Activated B cell treated with CpG ODN at 0.5 μM for 24 hours (primary cell): ENCODE measurements at places on chromosomes 5 and 9. TPM values are rescaled to one million over a fixed set of nuclear protein-coding genes. Genes with fewer than 3 reads are reported as not detected.

Gene MEIKIN
- total RNA-seq: not detected in 2 replicates

Gene ADAMTS16
- total RNA-seq: not detected in 2 replicates

DNA sequence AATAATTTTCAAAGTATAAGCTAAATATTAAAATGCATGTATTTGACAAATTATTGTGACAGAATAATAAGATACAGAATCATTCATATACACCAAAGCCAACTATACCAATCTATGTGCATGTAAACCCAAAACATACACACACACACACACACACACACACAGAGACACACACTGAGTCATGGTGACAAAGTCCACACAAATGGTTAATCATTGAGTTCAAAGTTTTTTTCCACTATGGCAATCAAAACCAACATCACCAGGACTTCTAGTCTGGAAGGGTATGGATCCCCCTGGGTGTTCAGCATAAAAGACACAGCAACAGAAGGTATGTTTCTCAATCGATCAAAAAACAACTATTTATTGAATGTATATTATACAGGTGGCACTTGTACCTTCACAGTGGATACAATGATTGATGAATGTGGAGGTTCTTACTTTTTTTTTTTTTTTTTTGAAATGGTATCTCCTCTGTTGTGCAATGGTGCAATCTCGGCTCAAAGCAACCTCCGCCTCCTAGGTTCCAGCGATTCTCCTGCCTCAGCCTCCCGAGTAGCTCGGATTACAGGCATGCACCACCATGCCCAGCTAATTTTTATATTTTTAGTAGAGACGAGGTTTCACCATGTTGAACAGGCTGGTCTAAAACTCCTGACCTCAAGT, 137.0 kb downstream of the PDE4D start:
- DNase-seq: no peak
- H3K27me3 ChIP-seq: no peaks in the 10 kb centered on the region
- H3K4me3 ChIP-seq: no peak overlapping the region
- no peaks in the 10 kb centered on the region for H3K36me3 ChIP-seq
- no peak overlapping the region for H3K27ac ChIP-seq
- peaks cover 16% of the 10 kb centered on the region for H3K4me1 ChIP-seq

- no peaks in the 10 kb centered on the region for H3K27me3 ChIP-seq
- no peaks in the 10 kb centered on the region for H3K36me3 ChIP-seq
- peak overlapping the region; percentile 54 for H3K27ac ChIP-seq
- no peak for DNase-seq
- peak overlapping the region; percentile 42 for H3K4me3 ChIP-seq
Measured at GRCh38 chr9:81113453-81114124, 575.8 kb downstream of the TLE1 start.

DNA sequence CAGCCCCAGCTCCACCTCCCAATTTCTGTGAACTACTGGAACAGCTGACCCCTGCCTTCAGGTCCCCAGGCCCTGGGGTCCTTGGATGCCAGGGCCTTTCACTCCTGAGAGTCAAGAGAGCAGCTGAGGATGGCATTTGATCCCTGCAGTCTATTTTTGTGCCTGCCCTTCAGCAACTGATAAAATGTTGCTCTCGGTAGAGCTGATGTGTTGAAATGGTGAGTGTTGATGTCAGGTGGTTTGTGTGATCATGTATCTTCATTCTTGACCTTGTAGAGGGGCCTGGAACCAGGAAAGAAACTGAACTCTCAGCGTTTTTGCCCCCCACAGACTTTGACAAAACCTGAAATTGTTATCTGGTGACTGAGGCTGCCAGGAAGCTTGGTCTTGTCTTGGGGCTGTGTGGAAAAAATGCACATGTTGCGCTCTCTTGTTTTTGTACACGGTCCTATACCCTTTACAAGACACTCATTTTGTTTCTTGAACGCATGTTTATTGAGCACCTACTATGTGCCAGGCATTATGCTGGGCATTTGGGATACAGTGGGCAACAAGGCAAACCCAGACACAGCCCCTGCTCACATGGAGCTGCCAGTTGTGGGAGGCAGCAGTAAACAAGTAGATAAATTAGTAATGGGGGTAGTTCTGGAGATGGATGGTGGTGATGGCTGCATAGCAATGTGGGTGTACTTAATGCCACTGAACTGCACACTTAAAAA, 78.3 kb downstream of the PPARGC1B start:
- H3K27ac ChIP-seq: no peak overlapping the region
- DNase-seq: no peak
- peaks cover 11% of the 10 kb centered on the region for H3K4me1 ChIP-seq
- no peaks in the 10 kb centered on the region for H3K27me3 ChIP-seq
- no peaks in the 10 kb centered on the region for H3K36me3 ChIP-seq

DNA sequence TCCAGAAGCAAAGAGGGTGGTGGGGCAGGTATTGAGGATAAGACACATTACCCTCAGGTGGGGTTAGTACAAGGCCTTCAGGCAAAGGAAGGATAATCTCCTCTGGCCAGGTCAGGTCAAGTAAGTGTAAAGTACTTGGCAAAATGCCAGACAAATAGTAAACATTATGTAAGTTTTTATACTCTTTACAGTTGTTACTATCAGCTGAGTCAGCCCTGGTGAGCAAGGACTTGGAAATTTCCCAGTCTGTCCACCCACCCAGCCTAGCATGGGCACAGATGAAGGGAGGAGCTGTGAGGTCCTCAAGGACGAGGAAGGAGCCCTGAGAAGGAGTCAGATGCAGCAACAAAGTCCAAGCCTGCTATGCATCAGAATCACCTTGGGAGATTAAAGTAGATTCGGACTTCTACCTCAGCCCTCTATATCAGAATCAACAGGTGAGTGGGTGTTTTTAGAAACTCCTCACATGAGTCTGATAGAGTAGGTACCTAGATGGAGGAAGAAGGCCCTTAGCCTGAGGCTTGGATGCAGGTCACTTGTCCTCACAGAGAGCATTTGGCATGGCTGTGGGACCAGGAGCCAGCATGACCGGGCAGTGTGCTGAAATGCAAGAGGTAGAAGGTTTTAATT, 50.2 kb upstream of the BARX1 start:
- H3K27me3 ChIP-seq: peaks cover 23% of the 10 kb centered on the region
- H3K4me1 ChIP-seq: no peaks in the 10 kb centered on the region
- H3K4me3 ChIP-seq: no peak overlapping the region
- no peak overlapping the region for H3K27ac ChIP-seq
- H3K36me3 ChIP-seq: no peaks in the 10 kb centered on the region
